A172 (cell line): ENCODE measurements at places on chromosomes 1 and 21. TPM values are rescaled to one million over a fixed set of nuclear protein-coding genes. Genes with fewer than 3 reads are reported as not detected.

The FAM177B gene
- total RNA-seq = not detected in 2 replicates

The B3GALT5 gene
- total RNA-seq = 0.14 and 0.48 TPM in 2 replicates

The SLC45A1 gene
- 0.74 and 4.3 TPM in 2 replicates for total RNA-seq

- no peak for DNase-seq
Observed at GRCh38 chr1:66206563-66207144, 327.3 kb upstream of the SGIP1 start.

- DNase-seq = no peak
Observed at GRCh38 chr1:31122101-31122735, 56.7 kb upstream of the PUM1 start.

DNA sequence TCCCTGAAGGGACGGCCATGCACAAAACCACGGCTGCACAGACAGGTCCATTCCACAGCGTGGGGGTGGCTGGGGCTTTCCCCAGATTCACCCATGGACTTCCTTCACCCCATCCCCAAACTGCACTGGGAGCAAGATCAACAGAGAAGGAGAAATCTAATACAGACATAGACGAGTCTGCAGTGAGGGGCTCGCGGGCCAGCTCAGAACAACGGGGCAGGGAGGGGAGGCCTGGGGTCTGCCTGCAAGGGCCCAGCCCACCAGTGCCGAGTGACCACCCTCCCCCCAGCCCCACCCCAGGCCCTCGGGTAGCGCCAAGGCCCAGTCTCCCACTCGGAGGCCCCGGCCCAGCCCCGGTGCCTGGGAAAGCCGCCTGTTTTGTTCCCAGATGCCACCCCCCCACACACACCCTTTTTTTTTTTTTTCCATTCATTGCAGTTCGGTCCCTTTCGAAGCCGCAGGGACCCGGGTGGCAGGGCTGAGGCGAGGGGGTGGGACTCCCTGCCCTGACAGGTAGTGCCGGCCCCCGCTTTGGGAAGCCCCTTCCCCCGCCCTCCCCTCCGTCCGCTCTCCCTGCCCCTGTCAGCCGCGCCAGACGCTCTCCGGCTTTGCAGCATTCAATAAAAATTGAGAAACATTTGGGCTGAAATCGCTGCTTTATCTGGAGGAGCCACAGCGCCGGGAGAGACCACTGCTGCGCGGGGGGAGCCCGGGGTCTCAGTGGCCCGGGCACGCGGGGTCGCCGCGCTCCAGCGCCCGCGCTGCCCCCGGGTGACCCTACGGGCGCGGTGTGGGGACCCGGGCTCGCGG is 543 bp upstream of the EPHB2 start:
- no peak for DNase-seq
